Stimulated activated CD4-positive, alpha-beta T cell treated with anti-CD3 and anti-CD28 coated beads, Interleukin-4, amount 100 ng/mL, for 24 hours (primary cell): ENCODE measurements at places on chromosomes 6 and 20.

- DNase-seq, result no peak
These were observed 645.6 kb downstream of the RNF144B start for GRCh38 chr6:19032591-19033295.

DNA sequence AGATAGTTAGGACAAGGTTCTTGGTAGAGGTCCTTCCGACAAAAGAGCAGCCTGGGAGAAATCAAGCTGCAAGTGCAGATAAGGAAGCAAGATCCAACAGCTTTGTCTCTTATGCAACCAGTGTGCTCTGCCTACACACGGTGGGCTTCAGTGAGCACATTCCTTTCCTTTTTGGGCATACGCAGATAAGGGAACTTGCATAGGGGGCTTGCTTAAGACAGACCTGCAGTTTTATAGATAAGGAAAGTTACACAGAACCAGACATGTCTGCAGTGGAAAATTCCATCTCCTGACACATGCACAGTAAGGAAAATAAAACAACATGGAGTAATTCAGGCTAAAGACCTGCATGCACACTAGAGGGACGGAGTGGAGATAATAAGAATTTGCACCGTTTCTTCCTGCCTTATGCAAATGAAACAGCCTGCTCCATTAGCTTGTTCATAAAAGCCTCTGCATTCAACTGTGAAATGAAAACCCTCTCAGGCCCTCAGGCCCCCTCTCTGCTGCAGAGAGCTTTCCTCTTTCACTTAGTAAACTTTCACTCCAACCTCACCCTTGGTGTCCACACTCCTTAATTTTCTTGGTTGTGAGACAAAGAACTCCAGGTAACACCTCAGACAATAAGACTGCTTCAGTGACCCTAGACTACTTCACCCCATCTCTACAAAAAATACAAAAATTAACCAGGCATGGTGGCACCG lies 97.5 kb upstream of the MYLIP start:
- DNase-seq, result no peak

DNA sequence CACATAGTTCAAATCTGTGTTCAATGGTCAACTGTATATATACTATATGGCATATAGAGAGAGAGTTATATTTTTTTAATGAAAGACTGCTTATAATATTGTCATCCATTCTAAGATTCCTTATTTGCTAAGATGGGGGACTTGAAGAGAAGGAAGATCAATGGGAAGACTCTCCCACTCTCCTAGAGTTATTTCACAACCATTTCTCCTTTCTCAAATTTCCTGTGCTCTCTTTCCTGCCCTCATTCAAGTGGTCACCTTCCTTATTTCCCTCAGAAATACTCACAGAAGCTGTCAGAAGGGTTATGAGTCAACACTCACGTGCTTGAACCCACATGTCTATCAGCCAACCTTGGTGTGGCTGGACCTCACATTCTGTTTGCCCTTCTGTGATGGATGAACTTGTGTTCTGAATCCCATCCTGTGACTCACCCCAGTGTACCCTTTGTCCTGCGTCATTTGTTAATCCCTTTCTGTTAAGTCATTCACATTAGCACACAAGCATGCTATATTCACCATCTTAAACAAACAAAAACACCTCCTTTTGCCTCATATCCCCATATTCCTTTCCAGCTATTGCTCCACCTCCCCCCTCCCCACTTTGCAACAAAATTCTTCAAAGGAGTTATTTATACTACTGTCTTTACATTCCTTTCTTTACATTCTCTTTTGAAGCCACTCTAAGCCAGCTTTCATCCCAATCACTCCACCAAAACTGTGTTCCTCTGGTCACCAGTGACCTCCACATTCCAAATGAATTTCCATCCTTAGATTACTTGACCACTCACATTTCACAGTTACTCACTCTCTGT lies 279.3 kb upstream of the TCF21 start:
- DNase-seq, result no peak

DNA sequence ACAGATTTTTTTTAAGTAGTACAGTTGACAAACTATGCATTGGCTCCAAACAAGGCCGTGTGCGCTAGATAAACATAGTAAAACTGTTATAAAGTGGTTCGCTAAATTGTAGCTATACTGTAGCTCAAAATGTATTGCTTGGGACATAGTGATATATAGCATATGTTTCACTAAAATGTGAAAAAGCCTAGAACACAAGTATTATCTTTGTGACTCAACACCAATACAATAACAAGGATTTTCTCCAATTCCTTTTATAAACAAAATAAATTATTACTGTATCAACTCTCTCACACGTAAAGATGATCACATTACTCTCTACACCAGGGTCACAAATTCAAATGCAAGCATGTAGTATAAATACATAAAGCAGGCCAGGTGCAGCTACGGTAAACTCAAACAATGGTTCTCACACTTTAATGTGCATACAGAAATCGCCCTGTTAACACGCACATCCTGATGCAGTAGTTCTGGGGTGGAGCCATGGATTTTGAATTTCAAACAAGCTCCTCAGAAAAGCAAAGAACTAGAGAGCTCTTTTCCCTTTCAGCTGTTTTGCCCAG lies 214.6 kb downstream of the GMDS start:
- DNase-seq, result no peak

GRCh38 chr6:211871-212497 lies 80.3 kb upstream of the DUSP22 start:
- no peak for DNase-seq

- no peak for DNase-seq
These were observed 20.9 kb upstream of the SPO11 start for GRCh38 chr20:57308451-57309271.

DNA sequence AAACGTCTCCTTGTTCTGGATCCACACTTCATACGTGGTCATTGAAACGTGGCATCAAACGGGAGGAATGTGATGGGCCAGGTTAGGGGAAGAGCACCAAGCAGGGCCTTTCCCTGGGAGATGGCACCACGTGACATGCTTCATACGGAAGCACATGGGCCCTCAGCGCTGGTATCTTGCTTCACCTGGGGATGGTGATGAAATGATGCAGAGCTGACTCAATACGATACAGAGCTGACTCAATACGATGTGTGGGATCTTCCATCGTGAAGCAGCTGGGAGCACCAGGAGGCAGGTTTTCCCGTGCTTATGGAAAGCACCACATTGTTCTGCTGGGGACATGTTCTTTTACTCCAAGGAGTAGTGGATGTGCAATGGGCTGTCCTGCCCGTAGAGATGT lies 22.5 kb upstream of the TAGAP start:
- DNase-seq, result no peak

GRCh38 chr6:1525364-1526038 lies 84.2 kb upstream of the FOXC1 start:
- no peak for DNase-seq

DNA sequence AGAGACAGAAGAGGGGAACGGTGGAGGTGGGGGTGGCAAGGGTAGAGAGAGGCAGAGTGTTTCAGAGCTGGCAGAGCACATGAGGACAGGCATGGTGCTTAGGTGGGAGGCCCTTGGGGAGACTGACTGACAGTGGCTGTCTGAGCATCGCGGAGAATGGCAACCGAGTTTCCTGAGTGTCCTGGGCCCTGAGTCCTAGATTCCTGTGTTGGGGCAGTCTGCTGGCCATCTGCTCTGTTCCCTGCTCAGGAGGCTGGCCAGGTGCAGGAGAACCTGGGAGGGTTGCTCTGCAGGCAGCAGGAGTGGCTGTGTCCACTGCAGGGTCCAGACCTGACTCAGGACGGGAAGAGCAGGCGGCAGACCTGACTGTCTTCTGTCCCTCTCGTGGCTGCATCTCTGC lies 248.9 kb downstream of the LRFN2 start:
- no peak for DNase-seq
